A549 treated with RU486 at 1 μM for 4 hours (cell line): ENCODE measurements at places on chromosomes 16 and 17. TPM values are rescaled to one million over a fixed set of nuclear protein-coding genes. Genes with fewer than 3 reads are reported as not detected.

Gene ZNF750
- total RNA-seq, result not detected in 5 replicates

Gene USP10
- 79.3 to 86.7 TPM (median 82.4 TPM) in 5 replicates for total RNA-seq

Gene KRT17
- total RNA-seq, result 0.54 to 0.96 TPM (median 0.90 TPM) in 5 replicates

Gene RHOT2
- 59.7 to 96.5 TPM (median 84.1 TPM) in 5 replicates for total RNA-seq
